ENCODE measurements at places on chromosomes 11 and 22.
A peak's percentile ranks its signal among the peaks of the same experiment; 100 is the strongest.

GRCh38 chr11:129790106-129790505 is 25.5 kb upstream of the TMEM45B start:
- no peak for DNase-seq

- DNase-seq, result no peak
These were observed 1410.2 kb downstream of the BRD1 start for GRCh38 chr22:48417225-48418070.

DNA sequence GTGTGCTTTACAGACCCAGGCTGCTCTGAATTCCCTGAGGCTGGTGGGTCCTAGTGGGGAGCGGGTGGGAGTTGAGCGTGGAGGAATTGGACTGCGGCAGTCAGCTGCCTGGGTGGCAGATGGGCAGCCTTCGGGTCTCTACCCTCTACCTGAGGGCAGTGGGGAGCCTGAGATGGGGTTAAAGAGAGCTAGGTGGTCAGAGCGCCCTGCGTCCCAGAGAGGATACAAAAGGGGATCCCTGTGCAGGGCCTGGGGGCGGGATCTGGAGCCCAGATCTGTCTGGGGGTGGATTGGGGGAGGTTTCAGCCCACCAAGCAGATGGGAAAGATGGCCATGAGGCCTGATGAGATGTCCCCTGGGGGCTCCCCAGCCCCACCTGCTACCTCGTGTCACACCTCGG is 18.2 kb downstream of the KCTD17 start:
- DNase-seq, result no peak

- no peak for DNase-seq
These were observed 1349.0 kb downstream of the BRD1 start for GRCh38 chr22:48478529-48479265.

DNA sequence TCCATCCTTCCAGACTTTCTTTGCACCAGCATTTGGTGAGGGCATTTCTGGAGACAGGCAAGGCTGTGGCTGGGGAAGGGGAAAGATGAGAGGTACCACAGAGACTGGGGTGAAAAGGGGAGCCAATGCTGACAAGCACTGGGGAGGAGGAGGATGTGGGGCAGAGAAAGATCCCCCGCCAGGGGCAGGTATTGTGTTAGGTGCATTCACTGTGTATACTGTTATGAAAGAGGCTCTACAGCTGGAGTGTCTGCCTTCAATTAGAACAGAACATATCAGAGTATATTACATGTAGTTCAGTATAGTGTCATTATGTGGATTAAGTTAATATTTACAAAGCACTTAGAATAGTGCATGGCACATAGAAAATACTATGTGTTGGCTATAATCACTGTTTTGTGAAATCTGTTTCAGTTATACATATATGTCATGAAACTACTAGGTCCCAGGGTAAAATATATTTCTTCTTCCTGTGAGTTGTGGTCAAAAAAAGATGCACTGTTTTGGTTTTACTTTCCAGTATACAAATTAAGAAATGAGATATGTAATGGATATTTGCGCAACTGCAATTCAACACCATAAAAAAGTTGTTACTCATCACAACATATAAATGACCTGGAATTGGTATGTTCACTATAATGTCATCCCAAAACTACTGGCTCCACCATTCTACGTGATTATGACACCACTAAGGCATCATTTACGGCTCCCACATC is 8.4 kb downstream of the MSANTD2 start:
- DNase-seq, result peak; percentile 20

- no peak for DNase-seq
These were observed 5.5 kb upstream of the SYT9 start for GRCh38 chr11:7246179-7246578.

DNA sequence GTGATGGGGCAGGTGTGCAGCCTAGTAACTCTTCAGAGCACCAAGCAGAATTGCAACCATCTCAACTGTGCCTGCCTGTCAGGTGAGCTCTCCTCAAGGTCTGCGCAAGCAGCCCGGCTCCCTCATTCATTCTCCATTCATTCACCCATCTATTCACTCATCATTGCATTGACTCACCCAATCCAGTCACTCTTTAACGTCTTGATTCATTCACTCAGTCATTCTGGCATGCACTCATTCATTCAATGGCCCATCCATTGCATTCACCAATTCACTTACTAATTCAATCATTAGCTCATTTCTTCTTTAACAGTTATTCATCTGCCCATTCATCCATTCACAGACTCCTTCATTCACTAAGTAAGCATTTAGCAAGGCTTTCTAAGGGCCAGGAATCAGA is 111.8 kb downstream of the PDE2A start:
- DNase-seq, result no peak

DNA sequence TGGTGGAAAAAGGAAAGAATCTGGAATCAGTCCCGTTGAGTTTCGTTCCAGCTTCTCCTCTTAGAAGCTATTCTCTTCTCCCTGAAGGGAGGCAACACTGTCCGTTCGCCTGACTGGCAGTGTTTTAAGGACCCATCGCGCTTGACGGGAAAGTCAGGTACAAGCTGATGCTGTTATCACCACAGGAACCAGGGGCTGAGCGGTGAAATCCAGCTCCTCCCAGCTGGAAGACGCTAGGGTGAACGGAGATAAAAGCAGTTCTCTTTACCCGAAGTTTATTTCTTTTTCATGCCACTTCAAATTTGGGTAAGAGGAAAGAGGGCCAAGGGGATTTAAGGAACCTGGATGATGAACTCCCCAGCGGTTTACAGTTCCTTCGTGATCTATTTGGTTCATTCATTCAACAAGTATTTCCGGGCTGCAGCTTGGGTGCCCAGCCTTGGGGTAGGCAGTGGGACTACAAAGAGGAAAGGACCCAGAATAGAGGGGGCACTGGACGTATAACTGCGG is 551 bp upstream of the DEUP1 start:
- peak; percentile 70 for DNase-seq

GRCh38 chr22:45881524-45881875 is 95.5 kb downstream of the WNT7B start:
- no peak for DNase-seq

DNA sequence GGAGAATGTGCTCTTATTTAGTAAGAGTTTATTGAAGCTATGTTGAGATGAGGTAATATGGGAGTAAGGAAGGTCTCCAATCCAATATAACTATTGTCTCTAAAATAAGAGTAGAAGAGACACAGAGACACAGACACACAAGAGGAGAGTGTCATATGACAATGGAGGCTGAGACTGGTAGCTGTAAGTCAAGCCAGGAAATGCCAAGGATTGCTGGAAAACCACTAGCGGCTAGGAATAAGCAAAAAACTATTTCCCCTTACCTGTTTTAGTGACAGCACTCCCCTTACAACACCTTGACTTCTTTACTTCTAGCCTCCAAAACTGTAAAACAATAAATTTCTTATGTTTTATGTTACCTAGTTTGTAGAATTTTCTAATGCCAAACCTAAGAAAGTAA is 1652.8 kb downstream of the LRRC4C start:
- DNase-seq, result no peak

- DNase-seq, result peak; percentile 38
These were observed at the start of gene ADM2 for GRCh38 chr22:50481440-50482106. Gene ADM2 (plus strand): TSS chr22:50481543. CDS start chr22:50481848, 305 bp downstream.

DNA sequence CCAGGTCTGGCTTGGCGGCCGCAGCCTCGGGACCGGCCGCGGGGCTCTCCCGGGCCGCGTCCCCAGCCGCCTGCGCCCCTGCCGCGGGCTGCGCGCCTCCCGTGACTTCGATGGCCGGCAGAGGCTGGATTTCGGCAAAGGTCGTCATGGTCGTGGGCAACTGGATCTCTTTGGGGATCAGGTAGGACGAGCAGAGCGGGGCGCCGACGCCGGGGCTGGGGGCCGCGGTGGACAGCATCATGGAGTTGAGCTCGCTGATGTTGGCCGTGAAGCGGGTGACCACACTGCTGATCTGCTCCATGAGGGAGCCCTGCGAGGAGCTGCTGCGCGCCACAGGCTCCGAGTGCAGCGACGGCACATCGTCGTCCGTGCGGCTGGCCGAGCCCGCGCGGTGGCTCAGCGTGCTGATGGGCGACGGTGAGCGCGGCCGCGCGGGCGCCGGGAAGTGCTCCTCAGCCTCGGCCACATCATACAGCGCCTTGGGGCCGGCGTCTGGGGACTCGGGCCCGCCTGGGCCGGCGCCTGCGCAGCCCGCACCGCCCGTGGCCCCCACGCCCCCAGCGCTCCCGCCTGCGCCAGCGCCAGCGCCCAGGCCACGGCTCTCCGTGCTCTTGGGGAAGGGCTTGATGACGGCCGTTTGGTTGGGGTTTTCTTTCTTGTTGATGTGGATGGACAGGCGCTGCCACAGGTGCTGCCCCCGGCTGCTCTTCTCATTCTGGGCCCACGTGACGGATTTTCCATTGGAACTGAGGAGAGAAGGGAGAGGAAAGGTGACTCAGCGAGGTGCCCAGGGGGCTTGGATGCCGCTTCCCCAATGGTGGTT is 171.4 kb upstream of the CTSC start:
- DNase-seq, result peak; percentile 13

GRCh38 chr11:115544422-115544948 is 40.3 kb upstream of the CADM1 start:
- DNase-seq, result peak; percentile 38

- no peak for DNase-seq
These were observed 47.7 kb upstream of the NFRKB start for GRCh38 chr11:129943036-129943435.

- no peak for DNase-seq
These were observed 73.3 kb downstream of the MRGPRX1 start for GRCh38 chr11:18865951-18866350.

- DNase-seq, result peak; percentile 77
These were observed 1.9 kb downstream of the GDPD4 start for GRCh38 chr11:77299528-77299993.

DNA sequence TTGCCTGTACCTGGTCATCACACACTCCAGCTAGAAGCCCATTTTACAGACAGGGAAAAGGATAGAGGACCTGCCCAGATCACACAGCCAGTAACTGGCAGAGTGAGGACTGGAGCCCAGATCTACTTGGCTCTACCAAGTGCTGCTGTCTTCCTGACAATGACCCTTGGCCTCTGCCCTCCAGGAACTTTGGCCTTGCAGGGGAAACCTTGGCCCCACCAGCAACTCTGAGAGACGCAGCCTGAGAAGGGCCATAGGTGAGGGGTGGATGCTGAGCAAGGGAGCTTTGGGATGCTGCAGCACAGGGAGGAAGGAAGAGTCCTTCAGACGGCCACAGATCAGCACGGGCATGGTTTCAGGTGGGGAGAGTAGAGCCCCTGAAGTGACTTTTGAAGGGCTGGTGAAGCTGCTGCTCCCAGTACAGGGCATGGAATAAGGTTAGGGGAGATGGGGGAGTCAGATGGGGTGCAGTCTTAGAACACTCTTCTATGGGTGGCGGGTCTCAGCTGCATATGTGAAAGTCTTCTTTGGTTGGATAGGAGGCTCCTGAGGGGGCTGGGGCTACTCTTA is 2.0 kb upstream of the CAPN5 start:
- no peak for DNase-seq

GRCh38 chr11:96470521-96470920 is 80.7 kb downstream of the JRKL start:
- no peak for DNase-seq

GRCh38 chr11:86509588-86509974 is 134.9 kb downstream of the CCDC81 start:
- no peak for DNase-seq

DNA sequence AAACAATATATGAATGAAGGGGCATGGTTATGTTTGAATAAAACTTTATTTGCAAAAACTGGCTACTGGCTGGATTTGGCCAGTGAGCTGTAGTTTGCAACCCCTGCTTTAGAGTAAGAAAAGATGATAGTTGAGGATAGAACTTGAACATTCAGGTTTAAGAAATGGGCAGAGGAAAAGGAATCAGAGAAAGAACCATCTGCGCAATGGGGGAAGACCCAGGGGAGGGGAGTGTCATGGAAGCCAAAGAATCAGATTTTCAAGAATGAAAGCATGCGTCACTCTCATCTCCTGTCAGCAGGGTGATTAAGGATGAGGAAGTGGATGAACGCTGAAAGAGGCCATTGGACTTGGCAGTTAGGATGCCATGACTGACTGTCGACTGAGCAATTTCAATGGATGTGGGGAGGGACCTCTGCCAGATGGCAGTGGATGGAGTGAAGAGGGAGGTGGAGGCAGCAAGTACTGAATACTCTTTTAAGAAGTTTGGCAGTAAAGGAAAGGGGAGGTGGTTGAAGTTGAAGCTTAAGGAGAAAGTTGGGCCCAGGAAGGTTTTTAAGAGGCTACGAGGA is 21.2 kb downstream of the FAT3 start:
- DNase-seq, result no peak

DNA sequence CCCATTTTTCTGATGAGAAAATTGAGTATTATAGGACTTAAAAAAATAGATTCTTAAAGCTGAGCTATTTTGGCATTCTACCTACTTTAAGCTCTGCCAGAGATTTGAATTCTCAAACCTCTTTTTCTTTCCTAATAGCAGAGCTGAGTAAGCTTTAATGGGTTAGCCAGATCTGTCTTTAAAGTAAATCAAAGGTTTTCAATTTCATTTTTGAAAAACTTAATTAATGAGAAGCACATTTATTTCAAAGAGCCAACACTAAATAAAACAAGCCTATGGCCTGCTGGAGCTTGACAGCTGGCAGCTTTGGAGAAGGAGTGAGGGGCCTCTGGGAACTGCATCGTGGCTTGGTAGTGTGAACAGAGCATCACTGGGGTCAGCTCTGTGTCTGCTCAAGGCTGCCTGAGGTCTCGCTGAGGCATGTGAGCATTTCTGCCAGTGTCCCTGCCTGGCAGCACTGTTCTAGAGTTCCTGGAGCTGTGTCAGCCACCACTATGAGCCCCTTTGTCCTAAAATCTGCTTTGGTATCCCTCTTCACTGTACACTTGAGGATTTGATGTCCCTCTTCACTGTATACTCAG is 50.4 kb upstream of the PRSS23 start:
- DNase-seq, result no peak

GRCh38 chr11:76919887-76920746 is 59.4 kb downstream of the ACER3 start:
- peak; percentile 84 for DNase-seq

- no peak for DNase-seq
These were observed 134.0 kb downstream of the NTM start for GRCh38 chr11:131504199-131504949.

DNA sequence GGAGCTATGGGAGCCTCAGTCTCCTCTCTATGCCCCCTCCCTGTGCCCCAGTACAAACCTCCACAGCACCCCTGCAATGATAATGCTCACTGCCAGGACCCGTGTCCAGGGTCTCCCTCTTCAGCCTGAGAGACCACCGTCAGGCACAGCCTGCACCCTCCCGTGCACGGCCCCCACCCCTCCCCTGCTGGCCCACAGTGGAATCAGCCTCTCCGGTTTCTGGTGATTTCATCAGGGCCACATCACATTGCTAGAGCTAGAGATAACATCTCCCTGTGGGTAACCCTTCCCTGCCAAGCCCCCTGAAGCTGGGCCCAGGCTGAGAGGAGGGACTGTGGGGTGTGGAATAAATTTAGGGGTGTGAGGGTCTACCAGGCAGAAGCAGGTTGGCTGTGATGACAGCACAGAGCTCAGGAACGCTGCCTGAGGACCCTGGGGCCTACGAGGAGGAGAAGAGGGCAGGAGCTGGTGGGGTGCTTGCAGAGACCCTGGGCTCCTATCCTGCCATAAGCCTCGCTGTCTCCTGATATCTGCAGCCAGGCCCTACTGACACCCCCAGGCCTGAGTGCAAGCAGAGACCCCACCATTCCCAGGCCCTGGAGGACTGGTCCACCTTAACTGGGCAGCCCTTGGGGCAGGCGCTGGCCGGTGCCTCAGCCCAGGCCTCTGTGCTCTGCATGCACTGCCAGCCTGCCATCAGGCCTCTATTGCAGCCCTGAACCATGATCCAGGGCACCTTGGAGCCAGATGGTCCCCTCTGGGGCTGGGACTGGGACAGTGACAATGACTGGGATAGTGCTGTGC is at the start of gene KLHDC7B:
Gene KLHDC7B, plus strand, starts transcription at position 378 of the 804 bp plus-strand sequence. Its CDS starts 345 bp downstream, at position 723.
- no peak for DNase-seq

GRCh38 chr11:83070044-83070701 is 1.5 kb downstream of the RAB30 start:
- DNase-seq, result no peak

- no peak for DNase-seq
These were observed 371.1 kb downstream of the SOX6 start for GRCh38 chr11:15985127-15985859.
